HS-5 (cell line): ENCODE measurements at places on chromosomes 3 and 15.

GRCh38 chr15:27232876-27233275 is 261.9 kb downstream of the GABRG3 start:
- no peak for DNase-seq

DNA sequence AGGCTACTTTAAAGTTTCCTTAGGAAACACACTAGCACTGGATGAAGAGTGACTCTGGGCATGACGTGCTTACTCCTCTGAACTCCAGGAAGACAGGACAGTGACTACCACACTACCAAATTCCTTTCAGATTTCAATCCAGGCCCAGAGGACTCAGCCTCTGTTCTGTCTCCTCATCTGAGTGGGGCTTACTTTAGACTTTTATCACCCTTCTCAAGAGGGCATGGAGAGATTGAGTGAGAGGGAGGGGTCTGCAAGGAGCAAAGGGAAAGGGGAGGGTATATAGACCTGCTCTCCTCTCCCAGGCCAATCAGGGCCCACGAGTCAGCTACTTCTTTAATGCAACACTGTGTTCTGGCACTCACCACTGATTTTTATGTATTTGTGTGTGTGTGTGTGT is 29.4 kb upstream of the RSL24D1 start:
- no peak for DNase-seq

- no peak for DNase-seq
Observed at GRCh38 chr15:80891006-80891405, 98.6 kb downstream of the MESD start.

GRCh38 chr15:55742498-55742926 is 440 bp downstream of the PRTG start:
- DNase-seq, result peak; percentile 4

DNA sequence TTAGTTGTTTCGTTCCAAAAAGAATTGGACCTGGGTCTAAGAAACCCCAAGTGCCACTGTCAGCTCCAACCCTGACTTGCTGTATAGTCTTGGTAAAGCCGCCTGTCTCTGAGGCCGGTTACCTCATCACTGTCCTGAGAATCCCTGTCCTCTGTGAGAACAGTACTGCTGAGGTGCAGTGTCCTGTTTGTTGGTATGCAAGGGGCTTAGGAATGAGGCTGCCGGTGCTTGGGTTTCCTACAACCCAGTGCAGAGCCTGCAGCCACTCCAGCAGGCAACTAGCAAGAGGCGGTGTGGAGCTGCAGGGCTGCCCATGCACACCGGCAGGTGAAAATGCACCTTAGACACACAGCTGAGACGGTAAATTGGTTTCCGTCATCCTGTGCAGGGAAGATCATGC is 52.0 kb upstream of the ATG7 start:
- no peak for DNase-seq

DNA sequence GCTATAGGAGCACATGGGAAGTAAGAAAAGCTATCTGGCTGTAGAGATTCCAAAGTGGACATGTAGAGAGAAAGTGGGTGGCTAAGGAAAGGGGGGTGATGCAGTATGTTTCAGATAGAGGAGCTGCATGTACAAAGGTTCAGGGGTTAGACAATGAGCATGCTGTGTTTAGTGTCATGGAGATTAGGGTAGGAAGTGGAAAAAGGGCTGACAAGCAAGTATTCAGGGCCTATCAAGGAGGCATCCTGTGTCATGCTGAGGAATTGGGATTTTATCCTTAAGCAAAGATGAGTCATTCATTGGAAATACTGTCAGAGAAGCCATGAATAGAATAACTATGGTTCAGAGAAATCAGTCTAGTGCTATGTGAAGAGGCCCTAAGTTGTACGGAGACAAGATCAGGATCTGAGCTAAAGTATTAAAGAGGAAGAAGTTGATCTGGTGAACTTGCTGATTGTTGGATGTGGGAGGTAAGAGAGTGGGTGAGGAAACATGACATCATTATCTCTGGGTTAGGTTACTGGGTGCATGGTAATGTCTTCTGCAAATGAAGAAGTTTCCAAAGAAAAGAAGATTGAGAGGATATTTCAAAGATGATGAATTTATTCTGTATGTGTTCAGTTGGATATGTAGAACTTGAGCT is 176.7 kb upstream of the GOLIM4 start:
- DNase-seq, result no peak

DNA sequence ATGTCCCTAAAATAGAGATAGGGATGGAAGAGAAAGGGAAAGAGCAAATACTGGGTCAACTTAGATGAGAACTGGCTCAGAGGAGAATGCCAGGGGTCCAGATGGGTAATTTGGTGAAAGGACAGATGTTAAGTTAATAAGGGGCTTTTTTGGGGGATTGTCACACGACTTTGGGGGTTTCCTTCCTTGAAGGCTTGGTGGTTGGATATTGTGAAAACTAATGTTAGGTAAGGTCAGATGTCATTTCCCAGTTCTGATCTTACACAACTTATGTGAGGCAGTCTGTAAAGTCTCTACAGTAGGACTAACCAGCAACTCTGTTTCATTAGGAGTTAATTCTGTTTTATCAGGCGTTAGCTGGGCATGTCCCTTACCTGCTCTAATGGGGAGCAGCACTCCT is 231.1 kb downstream of the NR2F2 start:
- no peak for DNase-seq

- DNase-seq, result no peak
Observed at GRCh38 chr15:86849136-86849535, 769.5 kb downstream of the AGBL1 start.

- no peak for DNase-seq
Observed at GRCh38 chr15:69357773-69358771, 56.1 kb upstream of the KIF23 start.

DNA sequence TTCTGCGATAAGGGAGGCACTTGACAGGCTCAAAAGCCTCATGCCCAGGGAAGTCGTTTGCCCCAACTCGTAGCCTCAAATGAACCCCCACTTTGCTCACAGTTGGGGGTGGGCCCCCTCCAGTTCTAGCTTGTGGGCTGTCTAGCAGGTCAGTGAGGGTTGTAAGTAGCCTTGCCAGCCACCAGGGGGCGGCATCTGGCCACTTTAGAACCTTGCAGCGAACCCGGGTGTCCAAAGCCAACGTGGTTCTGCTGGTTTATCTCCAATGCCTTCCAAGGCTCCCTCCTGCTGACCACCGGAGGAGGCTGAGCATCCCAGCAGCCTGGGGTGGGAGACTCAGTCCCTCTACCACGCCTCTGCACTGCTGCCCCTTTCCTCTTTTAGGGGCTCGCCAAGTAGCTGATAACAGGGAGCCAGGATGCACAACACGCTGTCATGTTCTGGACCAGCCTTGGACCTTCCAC is 9.2 kb upstream of the RBSN start:
- DNase-seq, result no peak

GRCh38 chr3:150275941-150276340 is 132.2 kb upstream of the TSC22D2 start:
- no peak for DNase-seq

- DNase-seq, result no peak
Observed at GRCh38 chr3:192033246-192033645, 572.3 kb downstream of the PYDC2 start.

DNA sequence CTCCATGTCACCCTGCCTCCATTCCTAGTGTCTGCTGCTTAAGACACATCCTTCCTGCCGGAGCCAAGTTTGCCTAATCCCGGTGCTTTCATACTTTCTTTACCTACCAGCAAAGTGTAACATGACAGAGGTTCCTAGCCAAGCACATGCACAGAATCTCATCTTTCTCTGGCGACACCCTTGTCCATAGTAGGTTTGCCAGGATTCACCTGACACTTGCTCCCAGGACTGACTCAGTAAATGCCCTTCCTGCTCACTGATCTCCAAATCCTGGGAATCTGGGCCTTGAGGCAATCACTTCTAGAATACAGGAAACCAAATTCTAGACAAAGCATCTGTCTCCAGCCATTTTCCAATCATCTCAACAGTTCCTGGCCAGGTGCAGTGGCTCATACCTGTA is 10.2 kb upstream of the NR2E3 start:
- no peak for DNase-seq

GRCh38 chr3:62493109-62493801 is 119.9 kb upstream of the FEZF2 start:
- DNase-seq, result no peak

DNA sequence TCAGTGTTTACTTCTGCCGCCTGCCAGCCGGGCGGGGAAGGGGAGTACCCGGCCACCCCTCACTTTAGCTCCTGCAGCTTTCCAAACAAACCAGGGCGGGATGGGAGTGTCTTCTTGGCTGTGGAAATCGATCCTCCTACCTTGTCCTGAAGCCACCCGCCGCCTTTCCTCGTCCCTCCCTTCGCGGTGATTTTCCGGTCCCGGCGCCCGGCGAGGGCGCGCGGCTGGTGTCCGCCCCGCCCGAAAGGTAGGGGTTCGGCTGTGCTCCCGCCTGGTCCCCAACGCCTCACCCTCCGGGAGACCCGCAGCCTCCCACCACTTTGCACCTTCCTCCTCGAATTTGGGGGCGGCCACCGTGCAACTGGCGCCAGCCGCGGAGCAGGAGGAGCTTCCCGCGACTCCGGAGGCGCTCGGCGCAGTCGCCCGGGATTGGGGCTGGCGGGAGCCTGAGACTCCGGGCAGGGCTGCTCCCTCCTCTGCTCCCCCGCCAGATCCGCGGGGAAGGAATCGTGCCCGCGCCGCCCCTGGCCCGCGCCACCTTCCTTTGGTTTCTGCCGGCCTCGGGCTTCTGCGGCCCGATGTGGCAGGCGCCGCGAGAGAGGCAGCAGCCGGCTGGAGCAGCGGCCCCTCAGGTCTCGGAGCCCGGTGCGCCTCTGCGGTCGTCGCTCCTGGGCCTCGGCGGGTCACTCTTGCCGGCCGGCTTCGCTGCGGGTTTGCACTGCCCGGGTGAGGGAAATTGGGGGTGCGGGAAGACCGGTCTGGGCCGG is 30.7 kb upstream of the ST3GAL6 start:
- DNase-seq, result no peak

DNA sequence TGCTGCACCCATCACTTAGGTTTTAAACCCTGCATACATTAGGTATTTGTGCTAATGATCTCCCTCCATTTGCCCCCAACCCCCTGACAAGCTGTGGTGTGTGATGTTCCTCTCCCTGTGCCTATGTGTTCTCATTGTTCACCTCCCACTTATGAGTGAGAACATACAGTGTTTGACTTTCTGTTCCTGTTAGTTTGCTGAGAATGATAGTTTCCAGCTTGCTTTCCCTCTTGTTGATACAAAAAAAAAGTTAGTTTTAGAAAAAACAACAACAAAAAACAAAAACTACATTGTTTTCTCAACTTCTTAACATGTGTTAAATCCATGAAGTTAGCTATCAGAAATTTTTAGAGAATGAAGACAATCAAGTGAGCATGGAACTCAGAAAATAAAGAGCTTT is 953.0 kb downstream of the VGLL3 start:
- no peak for DNase-seq

- no peak for DNase-seq
Observed at GRCh38 chr15:81939604-81940440, 106.0 kb downstream of the MEX3B start.

GRCh38 chr15:66285533-66286280 is 7.7 kb upstream of the DIS3L start:
- DNase-seq, result no peak
